Occipital lobe (tissue), 3 donors: ENCODE measurements at places on chromosomes 5 and 9. TPM values are rescaled to one million over a fixed set of nuclear protein-coding genes. Genes with fewer than 3 reads are reported as not detected.

- no peak for DNase-seq
Measured at GRCh38 chr9:78613006-78613405, 316.1 kb downstream of the PSAT1 start.

- no peak for DNase-seq
Measured at GRCh38 chr5:132417010-132417439, 47.5 kb downstream of the SLC22A5 start.

DNA sequence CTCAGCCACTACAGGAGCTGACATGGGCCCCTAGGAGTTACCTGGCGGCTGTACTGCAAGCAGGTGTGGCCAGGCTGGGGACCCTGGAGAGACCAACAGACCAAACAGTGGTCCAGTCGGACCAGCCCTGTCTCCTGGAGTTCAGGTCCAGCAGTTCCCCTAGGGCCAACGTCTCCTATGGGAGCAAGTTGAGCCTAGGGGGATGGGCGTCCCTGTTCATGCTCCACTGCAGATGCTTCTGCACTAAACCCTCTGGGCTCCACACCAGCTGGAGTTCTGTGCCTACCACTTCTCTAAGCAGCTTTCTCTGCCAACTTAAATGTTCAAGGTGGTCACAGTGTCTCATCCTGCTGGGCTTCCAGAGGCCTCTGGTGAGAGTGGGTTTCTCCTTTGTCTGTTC is 20.6 kb upstream of the OMD start:
- DNase-seq: no peak

DNA sequence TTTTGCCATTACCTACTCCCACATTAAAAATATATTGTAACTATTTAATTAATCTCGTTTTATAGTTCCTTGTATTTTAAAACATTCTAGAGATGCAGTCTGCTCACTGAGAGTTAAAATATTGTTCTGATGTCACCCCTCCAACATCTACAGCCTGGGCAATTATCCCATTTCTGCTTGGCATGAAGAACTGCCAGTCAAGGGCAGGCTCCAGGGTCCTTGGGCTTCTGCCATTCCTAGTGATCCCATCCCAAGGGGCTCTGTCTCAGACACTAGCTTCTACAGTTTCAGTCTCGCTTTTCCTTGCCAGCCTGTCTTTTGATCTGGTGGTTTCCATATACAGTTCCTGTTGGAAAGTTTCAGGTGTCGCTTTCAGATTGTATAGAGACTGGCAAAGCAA is 287.2 kb downstream of the TMEM232 start:
- no peak for DNase-seq

DNA sequence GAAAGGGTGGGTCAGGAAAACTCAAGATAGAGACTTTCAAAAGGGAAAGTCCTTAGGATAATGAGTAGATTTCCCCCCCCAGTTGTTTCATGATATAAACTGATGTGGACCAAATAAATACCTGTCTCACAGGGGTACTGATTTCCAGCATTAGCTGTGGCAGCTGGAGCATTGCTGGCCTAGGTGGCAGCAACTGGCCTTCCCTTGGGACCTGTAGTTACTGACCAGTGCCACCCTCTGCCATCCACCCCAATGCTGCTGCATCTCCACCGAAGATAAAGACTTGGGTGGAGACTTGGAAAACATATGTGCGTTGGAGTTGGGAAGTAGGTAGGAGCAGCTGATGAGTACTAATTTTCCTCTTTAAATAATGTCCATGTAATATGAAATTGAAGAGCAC is 71.8 kb downstream of the SYK start:
- no peak for DNase-seq

DNA sequence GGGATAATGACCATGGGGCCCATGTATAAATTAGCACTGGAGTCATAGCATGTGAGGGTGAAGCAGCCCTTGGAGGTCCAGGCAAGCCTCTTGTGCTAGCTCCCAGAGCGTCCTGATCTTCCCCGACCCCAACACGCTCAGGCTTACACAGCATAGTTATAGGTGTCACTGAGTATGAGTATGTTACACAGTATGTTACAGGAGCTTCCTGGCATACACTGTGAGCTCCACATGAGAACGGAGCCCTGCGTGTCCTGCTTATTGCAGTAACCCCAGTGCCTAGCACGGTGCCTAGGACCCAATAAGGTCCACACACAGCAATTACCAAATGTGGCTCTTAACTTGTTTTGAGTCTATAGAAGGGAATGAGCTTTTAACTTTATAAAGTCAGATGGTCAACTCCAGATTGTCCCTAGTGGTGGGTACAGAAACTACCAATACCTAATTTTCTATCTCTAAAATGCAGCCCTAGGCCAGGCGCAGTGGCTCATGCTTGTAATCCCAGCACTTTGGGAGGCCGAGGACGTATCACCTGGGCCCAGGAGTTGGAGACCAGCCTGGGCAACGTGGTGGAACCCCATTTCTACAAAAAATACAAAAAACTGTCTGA is 64.1 kb downstream of the PLAC8L1 start:
- no peak for DNase-seq

DNA sequence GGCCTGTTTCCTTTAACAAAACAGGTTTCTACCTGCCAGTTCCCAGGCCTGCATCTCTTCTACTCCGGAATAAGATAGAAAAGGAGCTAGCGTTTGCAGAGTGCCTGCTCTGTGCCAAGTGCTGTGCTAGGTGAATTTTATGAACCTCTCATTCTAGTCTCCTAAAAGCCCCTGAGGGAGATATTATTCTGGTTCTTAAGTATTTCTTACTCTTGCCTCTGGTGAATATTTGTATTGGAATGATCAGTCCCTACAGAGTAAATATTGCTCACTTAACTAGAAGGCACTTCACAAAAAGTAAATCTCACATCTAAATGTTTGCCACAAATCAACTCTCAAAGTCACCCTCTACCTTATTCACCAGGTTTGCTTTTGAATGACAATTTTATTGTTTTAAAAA is 227.1 kb downstream of the AUH start:
- DNase-seq: no peak

GRCh38 chr9:129126749-129127618 is 15.8 kb downstream of the PTPA start:
- DNase-seq: no peak

Gene PALM2AKAP2
- 5.0 TPM for total RNA-seq

Gene PCDHGA3
- total RNA-seq: 4.7 TPM

Gene INSL6
- total RNA-seq: not detected

Gene ARSI
- total RNA-seq: 0.31 TPM

Gene ECSCR
- 5.5 TPM for total RNA-seq

Gene GHR
- 1.2 TPM for total RNA-seq

Gene FAM114A2
- total RNA-seq: 26.2 TPM

Gene SHC3
- total RNA-seq: 51.5 TPM

Gene CNTNAP3B
- 68.5 TPM for total RNA-seq

Gene CCDC192
- not detected for total RNA-seq

Gene COL5A1
- 4.5 TPM for total RNA-seq
